Left cardiac atrium (tissue), 4 donors: ENCODE measurements at places on chromosomes 6 and 20. TPM values are rescaled to one million over a fixed set of nuclear protein-coding genes. Genes with fewer than 3 reads are reported as not detected.

Gene RHAG
- total RNA-seq: 0.60 TPM

Gene COL12A1
- total RNA-seq: 23.2 TPM

Gene ZNF341
- 2.0 TPM for total RNA-seq

Gene PKIB
- total RNA-seq: 1.0 TPM

Gene BPIFB4
- not detected for total RNA-seq

Gene RAB44
- 0.05 TPM for total RNA-seq

Gene SLC22A23
- 4.3 TPM for total RNA-seq

Gene ADTRP
- total RNA-seq: 0.21 TPM

Gene PLCB1
- 27.1 TPM for total RNA-seq

Gene RAET1E
- 1.2 TPM for total RNA-seq

Gene LTB
- total RNA-seq: 1.4 TPM

Gene KIFC1
- total RNA-seq: 1.9 TPM

Gene SLC17A2
- not detected for total RNA-seq

GRCh38 chr6:4474810-4475209, 301.4 kb upstream of the CDYL start:
- no peak for DNase-seq

- no peak for DNase-seq
Observed at GRCh38 chr6:169395080-169395805, 141.6 kb upstream of the THBS2 start.

- DNase-seq: no peak
Observed at GRCh38 chr20:58086763-58087561, 141.5 kb downstream of the ANKRD60 start.

DNA sequence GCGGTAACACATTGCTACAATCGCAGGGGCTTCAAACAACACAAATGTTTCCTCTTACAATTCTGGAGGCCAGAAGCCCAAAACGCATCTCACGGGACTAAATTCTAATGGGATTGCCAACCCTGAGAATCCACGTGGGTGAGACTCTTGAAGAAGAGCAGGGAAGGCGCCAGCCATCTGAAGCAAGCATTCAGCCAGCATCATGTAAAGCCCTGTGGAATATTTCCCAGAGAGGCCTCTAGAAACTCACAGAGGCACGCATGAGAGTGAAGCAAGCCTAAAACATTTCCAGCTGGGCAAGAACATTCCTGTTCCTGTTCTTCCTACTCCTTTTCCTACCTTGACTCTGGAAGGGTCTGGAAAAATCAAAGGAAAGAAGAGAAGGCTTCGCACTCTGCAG, 19.6 kb upstream of the FNDC1 start:
- DNase-seq: no peak

DNA sequence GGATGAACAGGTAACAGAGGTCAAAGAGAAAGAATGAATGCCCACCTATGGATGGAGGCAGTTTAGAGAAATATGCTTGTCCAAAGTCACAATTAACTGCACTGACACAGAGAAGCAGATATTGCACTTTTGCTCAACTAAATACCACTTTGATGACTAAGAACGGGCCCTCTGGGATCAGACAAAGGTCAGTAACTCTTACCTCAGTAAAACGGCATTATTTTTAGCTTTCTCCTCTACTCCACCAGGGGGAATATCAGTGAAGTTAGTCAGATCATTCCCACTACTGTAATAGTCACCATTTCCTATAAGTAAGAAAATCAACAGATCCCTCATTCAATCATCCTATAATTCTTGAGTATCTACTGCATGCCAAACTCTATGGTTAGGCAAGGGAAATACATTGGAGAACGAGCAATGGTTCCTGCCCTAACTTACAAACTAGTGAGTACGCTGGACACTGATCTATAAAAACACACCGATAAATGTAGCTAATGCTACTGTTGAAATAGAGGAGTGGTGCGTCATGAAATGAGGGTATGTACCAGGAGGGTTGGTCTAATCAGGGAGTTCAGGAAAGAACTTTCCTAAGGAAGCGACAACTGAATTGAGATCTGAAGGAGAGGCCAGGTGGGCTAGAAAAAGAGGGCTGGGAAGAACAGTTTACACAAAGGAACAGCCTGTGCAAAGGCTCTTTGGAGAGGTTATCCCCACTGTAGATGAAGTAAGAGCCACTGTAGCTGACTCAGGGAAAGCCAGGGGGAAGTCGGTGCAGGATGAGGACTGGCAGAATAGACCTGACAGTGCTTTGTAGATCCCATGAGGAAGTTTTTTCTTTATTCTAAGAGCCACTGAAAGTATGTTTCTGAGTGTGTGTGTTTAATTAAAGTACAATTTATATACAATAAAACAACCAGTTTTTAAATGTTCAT, 9.2 kb downstream of the ECI2 start:
- no peak for DNase-seq

- DNase-seq: no peak
Observed at GRCh38 chr6:118815495-118815894, 78.5 kb upstream of the ASF1A start.

DNA sequence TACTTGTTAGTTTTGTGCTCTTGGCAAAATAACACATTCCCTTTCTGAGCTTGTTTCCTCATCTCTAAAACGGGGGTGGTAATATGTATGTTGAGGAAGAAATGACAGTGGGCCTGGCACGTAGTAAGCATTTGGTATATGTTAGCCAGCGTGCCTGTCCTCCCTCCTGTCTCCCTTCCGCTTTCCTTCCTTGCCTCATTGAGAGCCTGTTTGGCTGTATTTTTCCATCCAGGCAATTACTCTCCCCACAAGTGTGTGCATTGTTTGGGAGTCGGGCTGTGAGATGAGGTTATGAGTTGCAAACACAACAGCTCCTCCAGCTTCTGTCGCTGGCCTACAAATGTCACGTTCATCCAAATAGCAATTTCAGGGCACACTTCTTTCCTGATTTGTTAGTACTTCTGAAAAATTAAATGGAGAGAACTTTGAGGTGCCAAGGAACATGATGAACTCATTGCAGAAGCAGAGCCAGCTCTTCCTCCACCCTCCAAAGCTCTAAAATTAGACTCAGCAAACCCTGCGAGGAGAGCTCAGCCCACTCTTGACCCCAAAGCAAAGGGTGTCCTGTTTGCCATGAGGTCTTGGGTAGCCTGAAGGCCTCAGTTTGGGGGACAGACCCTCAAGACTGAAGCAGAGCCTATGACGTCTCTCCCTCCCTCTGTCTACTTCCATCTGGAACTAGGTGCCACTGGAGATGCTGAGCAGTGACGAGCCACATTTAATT, 50.7 kb upstream of the TOX2 start:
- DNase-seq: no peak

DNA sequence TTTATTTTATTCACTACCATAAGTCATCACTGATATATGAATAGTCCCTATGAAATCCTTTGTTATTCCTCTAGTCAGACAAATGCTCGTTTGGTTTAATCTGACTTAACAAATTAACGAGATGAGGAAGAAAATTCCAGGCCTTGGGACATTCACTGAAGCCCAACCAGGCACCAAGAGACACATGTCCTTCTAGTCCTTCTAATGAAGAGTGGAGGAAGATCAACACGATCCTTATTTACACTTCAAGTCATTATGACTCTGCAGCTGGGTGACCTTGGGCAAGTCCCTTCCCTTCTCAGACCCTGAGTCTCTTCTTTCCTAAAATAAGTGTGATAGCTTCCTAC, 117.5 kb downstream of the CEBPB start:
- DNase-seq: no peak

DNA sequence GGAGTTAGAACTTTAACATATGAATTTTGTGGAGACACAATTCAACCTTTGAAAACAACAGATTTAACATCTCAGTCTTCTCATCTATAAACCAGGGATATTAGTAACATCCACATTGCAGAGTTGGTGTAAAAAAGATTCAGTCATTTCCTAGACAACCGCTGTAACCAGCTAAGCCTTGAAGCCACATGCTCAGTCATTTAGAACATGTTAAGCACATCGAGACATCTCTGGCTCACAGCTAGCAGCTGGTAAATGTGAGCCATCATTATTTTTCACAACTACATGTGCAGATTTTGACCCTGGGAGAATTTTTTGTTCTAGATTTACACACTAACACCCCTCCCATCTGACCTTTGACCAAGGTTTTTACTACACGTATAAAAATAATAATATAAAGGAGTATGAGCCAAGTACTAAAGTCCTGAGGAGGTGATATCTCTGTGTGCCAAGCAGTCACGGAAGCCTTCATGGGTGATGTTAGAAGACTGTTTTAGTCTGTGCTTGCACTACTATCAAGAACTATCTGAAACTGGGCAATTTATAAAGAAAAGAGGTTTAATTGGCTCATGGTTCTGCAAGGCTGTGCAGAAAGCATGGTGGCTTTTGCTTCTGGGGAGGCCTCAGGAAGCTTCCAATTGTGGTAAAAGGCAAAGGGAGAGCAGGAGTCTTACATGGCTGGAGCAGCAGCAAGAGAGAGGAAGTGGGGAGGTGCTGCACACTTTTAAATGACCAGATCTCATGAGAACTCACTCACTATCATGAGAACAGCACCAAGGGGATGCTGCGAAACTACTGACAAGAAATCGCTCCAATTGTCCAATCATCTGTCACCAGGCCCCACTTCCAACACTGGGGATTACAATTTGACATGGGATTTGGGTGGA, 48.7 kb upstream of the IL20RA start:
- no peak for DNase-seq

GRCh38 chr6:72824833-72825232, 203.0 kb downstream of the KCNQ5 start:
- DNase-seq: no peak

- peak; percentile 45 for DNase-seq
Observed at GRCh38 chr20:35235881-35236280, 9.4 kb downstream of the MMP24 start.

- no peak for DNase-seq
Observed at GRCh38 chr20:24574307-24574706, 104.9 kb downstream of the SYNDIG1 start.

DNA sequence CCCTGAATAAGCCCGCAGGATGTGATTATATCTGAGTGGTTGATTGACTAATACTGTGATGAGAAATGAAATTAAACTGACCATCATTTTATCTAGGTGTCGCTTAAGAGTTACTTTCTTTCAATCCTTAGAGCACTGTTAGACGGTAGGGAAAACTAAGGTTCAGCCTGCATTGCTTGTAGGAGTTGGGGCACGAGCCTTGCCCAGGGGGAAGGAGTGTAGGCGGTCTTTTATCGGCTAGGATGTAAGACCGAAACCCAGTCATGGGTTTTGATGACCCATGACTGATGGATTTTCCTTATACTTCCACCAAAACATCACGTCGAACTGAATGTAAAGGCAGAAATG, 392 bp upstream of the TASP1 start:
- no peak for DNase-seq

GRCh38 chr20:62133864-62134263, 9.3 kb downstream of the PSMA7 start:
- no peak for DNase-seq

DNA sequence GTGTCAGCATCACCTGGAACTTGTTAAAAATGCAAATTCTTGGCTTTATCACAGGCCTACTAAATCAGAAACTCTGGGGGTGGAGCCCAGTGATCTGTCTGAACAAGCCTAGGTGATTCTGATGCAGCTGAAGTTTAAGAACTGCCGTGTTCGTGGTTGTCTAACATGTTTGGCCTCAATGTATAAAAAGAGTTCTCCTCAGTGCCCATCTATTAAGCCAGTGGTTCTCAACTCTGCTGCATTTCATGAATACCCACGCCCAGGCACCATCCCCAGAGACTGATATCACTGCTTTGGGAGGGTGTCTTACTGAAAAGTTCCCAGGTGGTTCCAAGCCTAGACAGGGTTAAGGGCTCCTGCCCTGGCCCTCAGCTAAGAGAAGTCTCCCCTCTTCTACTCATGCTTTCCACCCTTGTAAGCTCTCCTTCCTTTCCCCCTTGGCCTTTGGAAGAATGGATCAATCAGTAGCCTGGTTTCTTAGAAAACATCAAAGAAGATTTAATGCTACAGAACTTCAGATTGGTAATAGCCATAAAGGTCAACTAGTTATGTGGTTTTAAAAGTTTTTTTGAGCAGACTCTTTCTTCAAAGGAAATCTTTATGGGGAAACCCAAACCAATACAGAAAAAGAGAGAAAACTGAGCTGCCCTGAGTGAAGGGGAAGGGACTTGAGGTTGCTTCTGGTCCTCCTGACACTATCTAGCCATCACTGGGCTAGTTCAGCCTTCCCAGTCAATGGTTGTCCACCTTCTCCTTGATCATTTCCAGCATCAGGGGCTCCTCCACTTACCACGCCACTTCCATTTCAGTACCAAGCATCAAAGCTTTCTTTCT, 38.9 kb upstream of the TNFAIP3 start:
- no peak for DNase-seq

GRCh38 chr6:114159727-114160126, 183.1 kb downstream of the HS3ST5 start:
- no peak for DNase-seq

DNA sequence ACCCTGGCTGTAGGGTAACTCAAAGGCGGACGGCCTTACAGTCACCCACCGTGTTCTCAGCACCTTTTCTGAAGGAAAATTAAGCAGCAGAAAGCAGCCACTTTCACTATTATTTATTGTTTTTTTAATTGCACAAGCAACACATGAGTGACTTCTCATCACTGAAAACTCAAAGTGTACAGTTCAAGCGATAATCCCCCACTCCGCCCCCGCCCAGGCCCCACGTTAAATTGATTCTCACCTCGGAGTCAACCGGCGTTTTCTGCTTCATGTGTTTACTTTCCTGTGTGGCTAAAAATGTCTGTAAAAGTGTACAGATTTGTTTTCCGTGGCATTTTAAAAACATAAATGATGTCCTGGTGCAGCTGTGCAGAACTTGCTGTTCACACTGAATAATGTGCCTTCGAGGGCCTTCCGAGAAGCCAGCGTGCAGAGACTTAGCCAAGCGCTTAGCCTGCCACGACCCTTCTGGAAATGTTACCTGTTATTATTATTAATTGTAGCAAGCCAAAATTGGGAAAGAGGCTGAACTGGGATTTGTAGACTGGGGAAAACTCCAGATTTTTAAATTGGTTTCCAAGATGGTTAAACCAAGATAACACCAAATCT, 335.7 kb downstream of the CDH4 start:
- DNase-seq: no peak

DNA sequence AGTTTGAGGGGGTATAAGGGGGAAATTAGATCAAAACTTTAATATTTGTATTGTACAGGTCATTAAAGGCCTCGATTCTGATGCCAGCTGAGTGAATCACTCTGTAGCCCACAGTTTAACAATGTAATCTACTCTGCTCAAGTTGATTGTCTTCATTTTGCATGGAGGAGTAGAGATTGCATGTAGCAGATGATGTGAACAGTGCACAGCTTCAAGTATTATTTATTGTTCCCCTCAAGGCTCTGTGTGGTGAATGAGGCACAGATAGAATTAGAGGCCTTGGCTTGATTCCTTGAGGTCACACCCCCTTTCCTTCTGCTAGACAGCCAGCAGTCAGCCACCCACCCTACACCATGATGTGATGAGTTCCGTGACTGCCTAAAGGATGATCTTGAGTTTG, 38.1 kb downstream of the TXLNB start:
- no peak for DNase-seq

GRCh38 chr20:60009826-60010616, 51.8 kb downstream of the CDH26 start:
- no peak for DNase-seq
